Omental fat pad (tissue), 4 donors: ENCODE measurements at places on chromosomes 13 and 19.

- DNase-seq, result no peak
These were observed 11.8 kb downstream of the ARHGEF18 start for GRCh38 chr19:7360393-7360984.

GRCh38 chr19:2457394-2458037, 757 bp upstream of the LMNB2 start:
- DNase-seq, result no peak

DNA sequence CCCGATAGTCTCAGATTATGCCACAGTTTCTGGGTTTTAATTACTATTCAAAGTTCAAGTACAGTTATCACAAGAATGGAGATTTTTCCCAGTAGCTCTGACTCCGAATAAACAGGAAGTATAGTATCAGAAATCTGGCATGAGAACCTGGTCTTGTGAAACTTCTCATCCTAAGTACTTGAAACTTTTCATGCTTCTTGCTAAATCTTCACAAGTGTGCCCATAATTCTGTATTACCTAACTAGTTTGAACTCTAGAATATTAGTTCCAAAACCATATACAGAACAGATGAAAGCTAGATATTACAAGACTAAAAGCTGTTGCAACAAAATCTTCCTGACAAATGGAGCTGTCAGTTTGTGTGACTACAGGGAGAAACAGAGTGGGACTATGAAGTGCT, 70.5 kb upstream of the CSNK1A1L start:
- no peak for DNase-seq

DNA sequence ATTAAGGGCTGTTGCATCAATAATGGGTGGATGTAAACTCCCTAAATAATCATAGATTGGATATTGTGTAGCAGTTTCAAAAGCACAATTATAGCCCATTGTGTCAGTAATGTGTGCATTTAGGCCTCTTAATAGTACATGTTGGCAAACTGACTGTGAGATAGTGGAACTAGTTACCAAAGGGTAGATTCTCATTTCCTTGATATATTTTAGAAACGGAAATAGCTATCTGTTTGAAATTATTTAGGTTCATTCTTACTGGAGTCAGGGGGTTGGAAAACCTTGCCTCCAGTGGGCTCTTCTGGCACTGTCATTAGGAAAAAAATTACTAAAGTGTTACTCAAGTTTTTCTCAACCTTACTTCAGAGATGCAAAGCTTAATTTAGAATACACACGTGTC, 1074.9 kb downstream of the PCDH17 start:
- no peak for DNase-seq

GRCh38 chr13:27308941-27309340, 38.3 kb downstream of the RASL11A start:
- DNase-seq, result no peak

- DNase-seq, result no peak
These were observed 30.2 kb upstream of the CCNE1 start for GRCh38 chr19:29781386-29782259.

- DNase-seq, result no peak
These were observed 232.2 kb downstream of the DACH1 start for GRCh38 chr13:71634602-71635443.

DNA sequence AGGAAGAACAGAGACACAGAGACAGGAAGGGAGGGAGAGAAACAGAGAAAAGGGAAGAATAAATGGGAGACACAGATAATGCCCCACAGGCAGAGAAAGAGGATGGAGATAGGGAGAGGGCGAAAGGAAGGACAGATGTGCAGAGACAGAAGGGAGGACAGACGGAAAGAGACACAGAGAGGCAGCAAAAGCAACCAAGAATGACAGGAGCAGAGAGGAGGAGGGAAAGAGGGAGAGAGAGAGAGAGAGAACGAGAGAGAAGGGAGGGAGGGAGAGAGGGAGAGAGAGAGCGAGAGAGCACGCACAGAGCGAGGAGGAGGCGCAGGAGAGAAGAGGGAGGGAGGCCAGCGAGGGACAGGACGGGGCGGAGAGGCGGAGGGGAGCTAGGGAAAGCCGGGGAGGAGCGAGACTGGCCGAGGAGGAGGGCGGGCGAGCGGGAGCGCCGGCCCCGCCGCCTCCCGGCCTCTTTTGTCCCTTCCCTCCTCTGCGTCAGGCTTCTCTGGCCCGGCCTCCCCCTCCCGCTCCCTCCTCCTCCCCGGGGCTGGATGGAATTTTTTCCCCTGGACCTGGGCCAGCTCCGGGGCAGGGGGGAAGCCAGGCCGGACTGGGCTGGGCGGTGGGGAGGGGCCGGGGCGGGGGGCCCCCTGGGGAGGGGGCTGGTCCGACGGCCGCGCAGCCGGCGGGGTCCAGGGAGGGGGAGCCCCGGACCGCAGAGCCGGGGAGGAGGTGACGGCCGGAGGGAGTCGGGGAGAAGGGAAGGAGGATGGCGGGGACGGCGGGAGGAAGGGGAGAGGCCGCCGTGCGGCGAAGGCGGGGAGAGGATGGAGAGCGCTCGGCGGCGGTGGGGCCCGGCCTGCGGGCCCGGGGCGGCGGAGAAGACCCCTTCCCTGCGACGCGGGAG, 4.2 kb upstream of the SPACA6 start:
- peak; percentile 66 for DNase-seq

DNA sequence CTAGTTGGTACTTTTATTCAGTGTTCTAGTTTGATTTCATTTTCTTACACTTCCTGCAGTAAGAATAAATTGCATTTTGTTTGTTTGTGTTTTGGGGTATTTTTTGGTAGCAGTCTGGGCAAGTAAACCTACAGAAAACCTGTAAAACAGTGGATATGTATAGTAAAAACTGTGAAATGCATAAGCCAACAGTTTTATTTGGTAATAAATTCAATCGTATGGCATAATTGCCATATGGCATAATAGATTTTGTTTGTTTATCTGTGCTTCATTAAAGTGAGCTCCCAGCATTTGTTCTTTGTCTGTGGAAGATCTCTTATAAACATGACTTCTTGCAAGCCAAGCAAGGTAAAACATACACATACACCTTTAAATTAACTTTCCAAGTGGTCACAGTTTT, 111.9 kb downstream of the PCDH9 start:
- DNase-seq, result no peak

DNA sequence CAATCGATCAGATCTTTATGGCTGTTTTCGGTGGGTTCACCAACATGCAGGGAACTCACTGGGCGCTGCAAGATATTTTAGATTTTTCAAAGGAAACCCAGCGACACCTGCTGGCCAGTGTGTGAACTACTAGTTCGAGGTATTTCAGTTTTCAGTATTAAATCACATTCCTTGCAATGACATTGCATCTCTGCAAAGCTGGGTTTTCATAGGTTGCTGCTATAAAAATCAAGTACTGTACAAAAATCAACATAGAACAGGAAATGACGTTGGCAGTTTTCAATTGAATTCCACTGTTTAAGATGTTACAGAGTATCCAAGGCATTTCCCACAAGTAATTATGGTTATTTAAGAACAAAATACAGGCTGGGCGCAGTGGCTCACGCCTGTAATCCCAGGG, 17.6 kb downstream of the LIG1 start:
- DNase-seq, result peak; percentile 70

DNA sequence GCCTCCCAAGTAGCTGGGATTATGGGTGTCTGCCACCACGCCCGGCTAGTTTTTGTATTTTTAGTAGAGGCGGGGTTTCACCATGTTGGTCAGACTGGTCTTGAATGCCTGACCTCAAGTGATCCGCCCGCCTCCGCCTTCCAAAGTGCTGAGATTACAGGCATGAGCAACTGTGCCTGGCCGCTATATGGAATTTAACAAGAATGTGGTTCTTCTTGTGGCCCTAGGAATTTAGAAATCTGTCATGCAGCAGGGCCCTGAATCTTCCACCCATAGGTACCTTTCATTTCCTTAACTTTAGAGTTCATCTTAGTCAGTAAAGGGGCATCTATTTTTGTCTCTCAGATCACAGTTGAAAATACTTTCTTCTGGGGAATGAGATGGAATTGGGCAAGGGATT, 25.6 kb upstream of the NDFIP2 start:
- no peak for DNase-seq
